ENCODE measurements at places on chromosomes 1 and 21.
A peak's percentile ranks its signal among the peaks of the same experiment; 100 is the strongest.

- peak; percentile 73 for DNase-seq
Observed at GRCh38 chr1:116492358-116492811, 78.4 kb downstream of the CD58 start.

- peak; percentile 94 for DNase-seq
Observed at GRCh38 chr1:181255270-181255929, 166.9 kb downstream of the IER5 start.

DNA sequence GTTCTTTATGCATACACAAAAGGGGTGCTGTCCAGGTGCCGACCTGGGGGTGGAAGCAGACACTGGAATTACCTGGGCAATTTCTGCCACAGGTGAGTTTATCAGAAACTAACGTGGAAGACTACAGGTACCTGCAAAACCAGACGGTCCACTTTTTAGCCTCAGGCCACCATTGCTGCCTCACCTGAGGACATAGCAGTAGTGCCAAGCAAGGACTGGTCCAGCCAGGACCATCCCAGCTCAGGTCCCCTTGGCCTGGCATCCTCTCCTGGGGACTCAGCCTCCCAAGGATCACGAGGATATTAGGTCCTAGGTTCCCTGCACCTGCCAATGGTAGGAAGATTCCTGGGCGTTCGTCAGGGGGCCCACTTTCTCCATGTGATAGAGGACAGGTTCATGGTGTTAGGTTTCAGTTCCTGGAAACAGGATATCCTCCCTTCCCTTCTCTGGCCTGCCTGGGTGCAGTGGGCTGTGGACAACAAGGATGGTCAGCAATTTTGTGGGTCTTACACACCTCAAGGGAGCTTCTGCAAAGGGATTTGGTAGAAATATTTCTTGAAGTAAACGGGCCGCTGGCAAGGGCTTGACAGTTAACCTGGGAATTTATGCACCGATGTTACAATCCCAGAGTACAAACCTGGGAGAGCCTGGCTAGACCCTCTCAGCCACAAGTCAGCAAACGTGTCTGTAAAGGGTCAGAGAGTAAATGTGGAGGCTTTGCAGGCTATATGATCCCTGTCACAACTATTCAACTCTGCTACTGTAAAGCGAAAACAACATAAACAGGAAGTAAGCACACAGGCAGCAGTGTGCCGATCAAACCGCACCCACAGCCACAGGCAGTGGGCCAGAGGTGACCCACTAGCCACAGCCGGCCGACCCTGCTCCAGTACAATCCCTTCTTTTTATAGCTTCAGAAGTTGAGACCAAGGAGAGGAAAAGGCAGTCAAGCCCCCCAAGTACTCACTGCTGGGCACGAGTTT is 71.4 kb upstream of the RAB4A start:
- peak; percentile 30 for DNase-seq

- no peak for DNase-seq
Observed at GRCh38 chr1:82318265-82318664, 517.5 kb downstream of the ADGRL2 start.

DNA sequence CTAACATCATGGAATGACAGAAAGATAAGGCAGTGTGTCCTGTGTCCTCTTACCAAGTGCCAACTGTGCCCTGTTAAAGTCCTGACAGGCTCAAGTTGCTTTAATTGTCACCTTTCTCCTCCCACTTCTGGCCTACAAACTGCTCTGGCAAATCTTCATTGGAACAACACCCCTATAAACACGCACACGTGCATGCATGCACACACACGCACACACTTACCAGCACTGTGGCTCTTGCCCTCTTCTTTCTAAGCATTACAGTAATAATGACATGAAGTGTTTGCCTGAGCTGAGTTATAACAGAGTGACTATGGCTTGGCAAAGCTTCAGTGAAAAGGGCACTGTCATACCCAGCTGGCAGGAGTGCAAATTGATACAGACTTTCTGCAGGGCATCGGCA is 82.3 kb upstream of the SYT6 start:
- DNase-seq, result no peak

DNA sequence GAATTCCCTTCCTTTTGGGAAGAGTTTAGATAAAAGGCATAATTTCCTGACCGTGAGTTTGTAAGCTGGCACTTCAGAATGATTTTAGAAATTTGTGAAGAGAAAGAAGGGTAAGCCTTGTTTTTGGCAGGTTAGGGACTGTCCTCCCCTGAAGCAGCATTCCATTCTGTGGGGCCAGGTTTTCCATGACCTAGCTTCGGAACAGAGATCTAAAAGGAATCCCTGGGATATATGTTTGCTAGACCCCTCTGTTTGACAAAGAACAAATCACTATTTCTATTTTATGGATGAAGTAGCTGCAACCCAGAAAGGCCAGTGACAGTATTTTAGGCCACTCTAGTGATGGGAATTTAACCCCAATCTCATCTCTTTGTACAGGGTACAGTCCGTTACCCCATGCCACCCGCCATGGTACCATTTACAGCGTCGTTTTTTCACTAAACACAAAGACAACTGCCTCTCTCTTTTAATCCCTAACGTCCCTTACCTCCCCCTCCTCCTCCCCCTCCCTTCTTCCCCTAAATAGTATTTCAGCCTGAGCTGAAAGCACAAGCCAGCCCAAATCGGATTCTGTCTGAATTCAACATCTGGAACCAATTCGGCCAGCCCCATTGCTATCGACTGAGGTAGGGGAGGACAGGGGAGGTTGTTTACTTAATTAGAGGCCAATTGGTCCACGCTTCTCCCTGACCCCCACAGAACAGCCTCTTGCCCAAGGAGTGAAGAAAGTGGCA is 23.4 kb upstream of the IKBKE start:
- DNase-seq, result no peak

DNA sequence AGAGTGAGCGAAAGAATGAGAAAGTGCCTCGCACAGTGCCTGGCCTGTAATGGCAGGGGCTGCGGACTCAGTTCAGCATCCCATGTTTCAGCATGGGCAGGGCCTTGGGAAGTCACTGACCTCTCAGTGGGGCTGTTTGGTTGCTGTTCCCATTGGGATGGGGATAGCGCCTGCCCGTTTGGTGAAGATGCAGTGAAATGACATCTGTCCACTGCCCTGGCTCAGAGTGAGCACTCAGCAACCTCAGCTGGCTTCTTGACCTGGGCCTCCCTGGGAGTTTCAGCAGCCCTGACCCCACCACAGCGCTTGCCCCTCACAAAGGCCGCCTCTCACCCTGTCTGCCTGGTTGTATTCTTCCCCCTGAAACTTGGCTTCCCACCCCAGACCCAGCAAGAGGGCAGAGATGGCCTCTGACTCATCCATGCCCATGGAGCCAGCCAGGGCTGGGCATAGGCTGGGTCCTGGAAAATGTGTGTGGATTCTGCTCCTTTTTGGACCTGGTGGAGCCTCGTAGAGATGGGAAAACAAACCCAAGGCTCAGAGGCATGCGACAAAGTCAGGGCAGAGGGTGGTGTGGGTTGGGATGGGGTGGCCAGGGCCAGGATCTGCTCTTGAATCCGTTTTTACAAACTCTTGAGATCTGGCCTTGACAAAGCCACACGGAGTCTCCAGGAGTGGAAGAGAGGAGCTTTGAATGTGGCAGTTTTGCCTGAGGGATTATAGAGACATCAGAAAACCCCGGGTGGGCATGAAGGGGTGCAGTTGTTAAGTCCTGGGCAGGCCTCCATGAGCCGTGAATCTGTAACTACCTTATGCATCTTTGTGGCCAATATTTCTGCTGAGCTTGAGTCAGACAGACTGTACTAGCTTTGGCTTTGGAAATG is 1.2 kb downstream of the XKR8 start:
- peak; percentile 9 for DNase-seq

GRCh38 chr1:111758373-111758772 is 2.7 kb downstream of the DDX20 start:
- DNase-seq, result no peak

- DNase-seq, result no peak
Observed at GRCh38 chr1:224722838-224723237, 106.7 kb downstream of the CNIH3 start.

DNA sequence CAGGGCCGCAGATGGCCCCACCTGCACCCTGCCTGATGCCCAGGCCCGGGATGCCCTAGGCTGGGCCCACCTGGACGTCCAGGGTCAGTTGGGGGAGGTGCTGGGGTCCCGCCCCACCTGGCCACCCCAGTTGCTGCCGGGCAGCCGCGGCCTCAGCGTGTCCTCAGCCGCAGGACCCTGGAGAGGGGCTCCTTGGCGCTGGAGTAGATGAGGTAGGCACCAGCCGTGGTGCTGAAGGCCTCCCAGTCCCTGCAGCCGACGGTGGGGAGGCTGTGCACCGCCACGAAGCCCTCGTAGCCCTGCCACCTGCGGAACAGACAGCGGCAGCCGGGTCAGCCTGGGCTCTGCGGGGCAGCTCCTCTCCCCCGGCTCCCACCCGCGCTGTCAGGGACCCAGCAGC is 40.4 kb downstream of the KRTAP10-1 start:
- no peak for DNase-seq

GRCh38 chr1:2789164-2789985 is 12.1 kb downstream of the TTC34 start:
- DNase-seq, result no peak

GRCh38 chr21:15850645-15851044 is 120.9 kb downstream of the USP25 start:
- DNase-seq, result peak; percentile 24

- peak; percentile 58 for DNase-seq
Observed at GRCh38 chr1:7247158-7247557, 461.9 kb downstream of the CAMTA1 start.

DNA sequence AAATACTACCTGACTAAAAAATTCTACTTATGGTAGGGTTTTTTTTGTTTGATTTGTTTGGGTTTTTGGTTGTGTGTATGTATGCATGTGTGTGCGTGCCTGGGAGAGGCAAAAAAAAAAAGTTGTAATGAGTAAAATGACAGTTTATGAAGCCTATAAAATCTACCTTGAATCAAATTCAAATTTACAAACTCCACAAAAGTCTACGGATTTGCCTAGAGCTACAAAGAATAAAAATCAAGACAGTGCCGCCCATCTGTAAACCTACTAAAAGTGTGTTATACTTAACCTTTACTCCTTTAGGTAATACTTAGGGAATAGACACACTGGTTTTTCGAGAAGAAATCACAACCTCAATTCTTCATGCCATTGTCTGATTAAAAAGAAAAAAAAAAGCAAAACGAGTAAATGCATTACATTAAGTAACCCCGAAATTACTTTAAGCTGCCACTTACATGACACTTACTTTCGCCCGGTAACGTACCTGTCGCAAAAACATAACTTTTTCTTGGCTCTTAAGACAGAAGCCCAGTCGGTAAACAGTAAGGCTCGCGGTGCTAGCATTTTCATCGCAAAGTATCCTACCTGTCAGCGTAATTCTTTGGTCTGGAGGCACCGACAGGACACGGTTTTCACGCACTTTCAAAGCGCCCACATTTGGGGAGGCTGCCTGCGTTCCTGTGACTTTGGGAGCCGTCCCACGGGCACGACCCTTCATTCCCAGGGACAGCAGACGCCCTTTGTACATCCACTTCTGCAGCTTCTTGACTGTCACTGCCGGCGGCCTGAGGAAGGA is 951 bp downstream of the SYDE2 start:
- DNase-seq, result no peak

GRCh38 chr1:150562446-150563339 is 13.5 kb downstream of the ADAMTSL4 start:
- no peak for DNase-seq

DNA sequence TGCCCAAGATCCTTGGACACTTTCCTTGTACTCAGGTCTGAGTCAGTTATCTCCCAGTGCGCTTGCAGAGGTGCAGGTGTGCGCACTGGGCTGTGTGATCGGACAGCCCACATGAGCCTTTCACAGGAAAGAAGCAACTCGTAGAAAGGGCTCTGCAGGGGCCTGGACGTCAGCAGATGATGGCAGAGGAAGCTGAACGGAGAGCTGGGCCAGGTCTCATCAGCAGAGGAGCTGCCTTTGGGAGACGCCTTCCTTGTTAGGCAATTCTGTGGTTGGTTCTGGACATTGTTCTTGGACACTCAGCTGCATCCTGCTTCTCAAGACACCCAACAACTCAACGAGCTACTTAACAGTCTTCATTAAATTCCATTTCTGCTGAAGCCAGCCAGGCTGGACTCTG is 7.5 kb upstream of the PROK1 start:
- no peak for DNase-seq

- DNase-seq, result no peak
Observed at GRCh38 chr1:3463013-3463385, 8.5 kb downstream of the ARHGEF16 start.

GRCh38 chr1:57553666-57554065 is 129.8 kb upstream of the DAB1 start:
- no peak for DNase-seq

GRCh38 chr1:71766748-71767147 is 515.6 kb downstream of the NEGR1 start:
- no peak for DNase-seq

DNA sequence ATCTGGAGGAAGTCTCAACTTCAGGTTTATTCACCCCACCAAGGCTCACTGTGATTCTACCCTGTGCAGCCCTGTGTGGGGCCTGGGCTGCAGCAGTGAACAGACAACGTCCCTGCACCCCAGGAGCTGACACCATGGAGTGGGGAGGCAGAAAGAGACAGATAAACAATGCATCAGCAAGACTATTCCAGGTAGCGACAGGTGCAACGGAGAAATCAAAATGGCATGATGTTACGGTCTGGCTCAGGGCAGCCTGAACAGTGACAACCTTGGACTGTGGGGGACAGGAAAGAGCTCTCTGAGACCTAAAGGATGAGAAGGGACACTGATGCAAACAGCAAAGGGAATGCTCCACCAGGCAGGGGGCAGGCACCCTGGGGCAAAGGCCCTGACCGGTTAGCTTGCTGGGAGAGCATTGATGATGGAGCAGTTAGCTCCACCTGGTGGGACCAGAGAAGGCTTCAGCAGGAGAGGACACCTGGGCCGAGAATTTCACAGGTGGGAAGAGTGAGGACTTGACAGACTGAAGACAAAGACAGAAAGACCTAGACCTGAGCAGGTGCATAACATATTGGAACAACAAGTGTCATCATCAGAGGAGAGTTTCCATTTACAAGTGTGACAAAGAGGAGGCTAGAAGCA is 589.9 kb downstream of the MATN1 start:
- DNase-seq, result no peak

DNA sequence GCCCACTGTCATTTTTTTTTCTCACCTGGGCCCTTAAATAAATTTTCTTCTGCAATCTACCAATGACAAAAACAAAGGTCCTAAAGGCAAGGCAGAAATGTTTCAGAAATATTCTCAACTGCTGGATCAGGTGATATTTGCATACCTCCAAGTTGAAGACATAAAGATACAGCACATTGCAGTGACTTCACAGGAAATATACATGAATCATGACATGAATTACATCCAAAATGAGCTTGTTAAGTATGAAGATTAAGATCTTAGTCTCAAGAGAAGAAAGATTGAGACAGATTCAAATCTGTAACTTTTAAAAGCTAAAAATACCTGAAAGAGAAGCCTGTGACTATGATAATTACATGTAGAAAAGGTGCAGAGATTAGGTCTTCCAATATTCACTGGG is 207.8 kb downstream of the SIPA1L2 start:
- no peak for DNase-seq
